Stimulated activated CD4-positive, alpha-beta T cell treated with anti-CD3 and anti-CD28 coated beads, TNF-alpha, amount 100 ng/mL, for 4 hours (primary cell): ENCODE measurements at places on chromosomes 2 and 18.

- no peak for DNase-seq
Measured at GRCh38 chr2:37576831-37577230, 94.6 kb downstream of the CDC42EP3 start.

DNA sequence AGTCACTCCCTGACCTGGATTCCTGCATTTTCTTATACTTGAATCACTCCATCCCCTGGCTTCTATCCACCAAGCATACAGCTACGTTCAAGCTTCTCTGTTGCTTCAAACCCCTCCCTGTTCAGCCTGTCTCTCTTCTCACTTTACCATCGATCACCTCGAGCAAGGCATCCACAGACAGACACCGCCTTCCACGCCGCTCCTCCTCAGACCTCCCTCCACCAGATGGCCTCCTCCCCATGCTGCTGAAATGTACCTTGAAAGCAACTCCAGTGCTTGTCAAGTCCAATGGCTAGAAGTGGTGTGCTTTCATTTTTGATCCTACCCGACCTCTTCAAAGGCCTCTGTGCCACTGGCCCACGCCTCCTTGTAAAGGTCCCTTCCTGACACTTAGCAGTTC is 131.3 kb upstream of the ACAA2 start:
- no peak for DNase-seq

DNA sequence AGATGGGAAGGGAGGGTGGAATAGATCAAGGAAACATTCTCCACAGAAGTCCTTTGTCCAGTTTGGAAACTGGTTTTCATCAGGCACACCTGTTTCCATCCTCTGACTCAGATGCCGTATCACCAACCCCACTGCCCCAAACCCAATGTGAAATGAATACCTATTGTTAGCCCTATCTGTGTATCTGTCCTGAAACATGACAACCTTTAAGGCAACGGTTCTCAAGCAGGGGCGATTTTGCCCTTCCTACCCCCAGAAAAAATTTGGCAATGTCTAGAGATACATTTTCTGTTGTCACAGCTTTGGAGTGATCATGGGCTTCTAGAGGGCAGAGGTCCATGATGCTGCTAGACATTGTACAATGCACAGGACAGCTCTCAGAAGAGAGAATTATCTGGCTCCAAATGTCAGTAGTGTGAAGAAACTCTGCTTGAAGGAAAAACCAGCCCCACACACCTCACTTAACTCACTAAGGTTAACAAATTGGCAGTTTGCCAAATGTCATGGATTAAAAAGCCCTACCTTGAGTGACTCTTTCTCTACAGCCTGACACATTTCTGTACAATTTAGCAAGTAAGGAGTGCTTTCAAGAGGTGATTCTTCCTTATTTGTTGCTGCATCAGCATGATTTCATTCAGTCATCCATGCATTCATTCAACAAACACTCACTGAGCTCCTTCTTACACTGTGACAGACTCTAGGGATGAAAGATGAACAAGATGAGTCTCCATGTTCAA is 3.4 kb downstream of the SCTR start:
- DNase-seq = no peak

DNA sequence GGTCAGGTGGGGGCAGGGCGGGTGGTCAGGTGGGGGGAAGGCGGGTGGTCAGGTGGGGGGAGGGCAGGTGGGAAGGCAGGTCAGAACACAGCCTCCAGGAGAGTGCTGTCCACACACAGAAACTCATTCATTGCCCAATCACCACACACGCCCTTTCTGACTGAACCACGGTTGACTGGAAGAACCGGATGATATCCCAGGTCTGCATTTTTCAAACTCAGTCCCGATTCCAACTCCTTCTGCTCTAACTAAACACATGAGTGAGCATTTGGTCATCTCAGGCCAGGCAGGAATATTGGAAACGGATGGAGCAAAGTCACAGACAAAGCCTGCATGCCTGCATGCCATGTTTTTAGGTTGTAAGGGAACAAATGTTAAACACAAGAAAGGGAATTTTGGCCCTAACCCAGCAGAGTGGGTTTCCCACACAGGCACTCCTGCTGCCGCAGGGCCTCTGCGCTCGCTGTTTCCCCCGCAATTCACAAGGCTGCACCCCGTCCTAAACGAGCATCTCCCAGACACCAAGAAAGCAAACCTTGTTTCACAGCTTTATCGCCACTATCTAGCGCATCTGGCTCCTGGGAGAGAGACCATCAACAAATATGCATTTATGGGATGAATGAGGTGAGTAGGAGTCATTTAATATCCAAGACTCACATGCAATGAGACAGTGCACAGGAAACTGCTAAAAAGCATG is 100.1 kb downstream of the ZNF516 start:
- no peak for DNase-seq

- no peak for DNase-seq
Measured at GRCh38 chr2:181152226-181152625, 171.8 kb downstream of the UBE2E3 start.

GRCh38 chr2:238369591-238370040 is 49.3 kb downstream of the TRAF3IP1 start:
- DNase-seq = no peak

DNA sequence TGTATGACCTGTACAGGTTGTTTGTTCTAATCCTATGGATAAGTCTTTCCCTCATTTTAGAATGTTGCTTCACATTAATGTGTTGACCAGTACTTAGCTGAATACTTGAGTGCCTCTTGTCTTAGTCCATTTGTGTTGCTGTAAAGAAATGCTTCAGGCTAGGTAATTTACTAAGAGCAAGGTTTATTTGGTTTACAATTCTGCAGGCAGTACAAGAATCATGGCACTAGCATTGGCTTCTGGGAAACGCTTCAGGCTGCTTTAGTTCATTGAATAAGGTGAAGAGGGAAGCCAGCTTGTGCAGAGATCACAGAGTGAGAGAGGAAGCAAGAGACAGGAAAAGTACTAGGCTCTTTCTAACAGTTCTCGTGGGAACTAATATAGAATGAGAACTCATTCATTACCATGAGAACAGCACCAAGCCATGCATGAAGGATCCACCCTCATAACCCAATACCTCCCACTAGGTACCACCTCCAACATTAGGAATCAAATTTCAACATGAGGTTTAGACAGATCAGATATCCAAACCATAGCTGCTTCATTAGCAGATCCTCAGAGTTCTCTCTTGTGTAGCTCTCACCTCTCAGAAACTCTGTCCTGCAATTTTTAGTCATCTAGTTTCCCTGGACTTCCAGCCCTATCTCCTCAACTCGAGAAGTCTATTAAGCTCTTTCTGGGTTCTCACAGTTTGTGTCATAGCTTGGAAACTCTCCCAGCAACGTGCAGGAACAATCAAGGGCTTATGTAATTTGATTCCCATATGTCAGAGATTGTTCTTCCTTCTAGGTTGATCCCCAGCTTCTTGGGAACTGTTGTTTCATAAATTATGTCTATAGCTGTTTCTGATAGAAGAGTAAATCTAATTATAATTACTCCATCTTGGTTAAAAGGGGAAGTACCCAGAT is 2082.3 kb upstream of the CELF4 start:
- no peak for DNase-seq

DNA sequence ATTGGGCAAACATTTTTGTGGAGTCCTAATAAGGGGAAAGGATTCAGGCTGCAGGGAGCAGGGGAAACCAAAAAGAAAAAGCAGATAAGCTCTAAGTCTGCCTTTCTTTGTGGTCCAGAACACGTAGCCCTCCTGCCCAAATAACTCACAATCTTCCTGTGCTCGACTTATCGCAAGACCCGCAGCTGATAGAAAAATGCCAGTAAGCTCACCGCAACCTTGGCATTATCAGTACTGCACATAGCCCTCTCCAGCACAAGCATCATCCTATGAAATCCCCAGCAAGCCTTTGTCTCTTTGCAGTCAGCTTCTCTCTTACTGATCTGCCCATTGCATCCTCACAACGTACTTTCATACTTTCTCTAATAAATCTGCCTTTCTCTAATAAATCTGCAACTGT is 202.4 kb upstream of the HNRNPA3 start:
- no peak for DNase-seq

DNA sequence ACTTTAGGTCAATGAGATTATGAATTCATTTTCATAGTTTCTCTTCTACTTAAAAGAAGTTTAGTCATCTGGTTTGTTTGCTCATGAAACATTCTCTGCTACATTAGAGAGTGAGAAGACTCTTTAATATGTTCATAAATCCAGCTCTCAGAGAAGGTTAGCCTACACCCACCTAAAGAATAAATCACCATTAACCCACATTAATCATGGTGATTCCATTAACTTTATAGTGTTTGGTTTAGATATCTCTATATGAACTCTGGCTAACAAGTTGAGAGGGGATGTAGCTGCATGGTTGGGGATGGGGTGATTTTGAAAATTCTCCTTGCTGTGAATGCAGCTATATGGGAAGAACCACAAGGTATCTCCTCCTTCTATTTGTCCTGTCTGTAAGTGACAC is 10.7 kb downstream of the TFPI start:
- no peak for DNase-seq

DNA sequence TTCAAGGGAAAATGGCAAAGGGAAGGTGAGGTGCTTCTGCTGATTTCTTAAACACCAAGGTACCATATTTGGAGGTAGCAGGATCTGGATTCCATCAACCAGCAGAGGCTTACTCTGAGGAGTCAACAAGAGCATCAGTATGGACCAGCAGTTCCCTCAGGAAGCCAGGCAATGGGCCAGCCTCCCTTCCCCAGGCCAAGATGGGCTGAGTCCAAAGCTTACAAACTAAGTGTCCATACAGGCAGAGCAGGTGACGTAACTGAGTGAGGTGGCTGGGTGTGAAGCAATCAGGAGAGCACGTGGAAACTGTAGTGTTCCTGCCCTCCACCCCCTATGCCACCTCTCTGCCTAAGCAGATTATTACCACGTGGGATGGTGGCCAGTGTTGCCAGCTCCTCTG is 134.2 kb upstream of the HNRNPA3 start:
- no peak for DNase-seq

GRCh38 chr2:131488306-131489205 is 3.6 kb downstream of the MZT2A start:
- DNase-seq = no peak

DNA sequence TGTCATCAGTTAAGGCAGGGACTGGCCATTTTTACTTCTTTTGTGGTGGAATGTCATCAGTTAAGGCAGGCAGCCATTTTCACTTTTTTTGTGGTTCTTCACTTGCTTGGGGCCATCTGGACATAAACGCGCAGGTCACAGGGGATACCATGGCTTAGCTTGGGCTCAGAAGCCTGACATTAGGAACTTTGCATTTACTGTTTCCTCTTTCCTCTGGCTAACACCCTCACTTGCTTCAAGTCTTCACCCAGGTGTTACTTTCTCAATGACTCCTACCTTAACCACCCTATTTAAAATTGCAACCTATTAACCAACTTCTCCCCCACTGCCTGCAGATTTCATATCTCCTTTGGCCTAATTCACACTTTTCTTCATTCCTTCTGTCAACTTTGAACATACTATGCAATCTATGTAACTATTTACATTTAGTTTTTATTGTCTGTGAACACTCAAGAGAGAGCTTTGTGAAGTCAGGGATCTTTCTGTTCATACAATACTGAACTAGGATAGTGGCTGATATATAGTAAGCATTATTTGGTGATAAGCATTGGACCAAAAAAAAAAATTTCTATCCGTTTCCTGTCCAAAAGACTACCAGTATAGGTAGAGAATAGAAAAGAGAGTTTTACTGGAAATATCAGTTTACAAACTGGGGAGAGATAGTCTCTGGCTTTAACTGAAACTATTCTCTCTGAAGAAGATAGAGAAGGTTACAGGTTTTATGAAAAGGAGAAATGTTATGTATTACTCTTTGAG is 600.1 kb upstream of the ZNF804A start:
- DNase-seq = no peak

DNA sequence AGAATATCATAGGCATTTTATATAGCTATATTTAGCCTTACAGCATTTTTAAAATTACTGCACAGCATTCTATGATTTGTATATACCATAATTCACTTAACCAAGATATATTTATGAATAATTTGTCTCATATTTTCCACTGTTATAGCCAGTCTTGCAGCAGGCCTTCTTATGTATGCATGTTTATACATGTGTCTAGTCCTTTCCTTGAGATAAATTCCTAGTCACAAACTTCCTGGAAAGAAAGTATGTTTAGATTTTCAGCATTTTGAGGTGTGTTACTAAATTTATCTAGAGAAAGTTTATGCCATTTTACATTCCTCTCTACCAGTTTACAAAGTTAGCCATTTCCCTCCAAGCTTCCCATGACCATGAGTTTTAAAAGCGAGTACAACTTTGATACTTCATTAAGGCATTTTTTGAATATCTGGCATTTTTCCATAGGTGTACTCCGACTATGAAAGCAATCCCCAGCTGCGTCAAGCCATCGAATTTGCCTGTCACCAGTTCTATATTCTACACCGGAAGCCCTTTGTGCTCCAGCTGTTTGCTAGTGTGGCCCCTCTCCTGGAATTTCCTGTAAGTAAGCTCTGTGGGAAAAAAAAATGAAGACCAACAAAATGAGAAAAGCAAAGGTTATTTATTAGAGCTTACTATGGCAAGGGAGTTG is 59.4 kb upstream of the RPE start:
- DNase-seq = no peak

GRCh38 chr2:127605691-127606263 is 40.2 kb upstream of the GPR17 start:
- DNase-seq = no peak

DNA sequence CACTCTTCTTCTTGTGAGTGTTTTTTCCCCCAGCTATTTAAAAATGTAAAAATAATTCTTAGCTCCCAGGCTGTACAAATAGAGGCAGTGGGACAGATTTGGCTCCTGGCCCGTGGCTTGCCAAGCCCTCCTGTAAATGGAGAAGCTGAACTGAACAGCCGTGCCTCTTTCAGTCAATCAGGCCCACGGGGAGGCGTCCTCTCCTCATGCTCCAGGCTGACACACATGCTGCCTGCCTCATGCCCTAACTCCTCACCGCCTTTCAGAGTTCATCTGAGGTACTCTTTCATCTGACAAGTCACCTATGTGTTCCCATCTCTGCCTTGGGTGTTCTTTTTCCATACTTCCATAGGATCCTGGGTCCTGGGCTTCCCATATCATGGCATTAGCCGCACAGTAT is 58.9 kb downstream of the BMP10 start:
- no peak for DNase-seq

GRCh38 chr2:128591022-128591860 is 272.6 kb upstream of the HS6ST1 start:
- no peak for DNase-seq

DNA sequence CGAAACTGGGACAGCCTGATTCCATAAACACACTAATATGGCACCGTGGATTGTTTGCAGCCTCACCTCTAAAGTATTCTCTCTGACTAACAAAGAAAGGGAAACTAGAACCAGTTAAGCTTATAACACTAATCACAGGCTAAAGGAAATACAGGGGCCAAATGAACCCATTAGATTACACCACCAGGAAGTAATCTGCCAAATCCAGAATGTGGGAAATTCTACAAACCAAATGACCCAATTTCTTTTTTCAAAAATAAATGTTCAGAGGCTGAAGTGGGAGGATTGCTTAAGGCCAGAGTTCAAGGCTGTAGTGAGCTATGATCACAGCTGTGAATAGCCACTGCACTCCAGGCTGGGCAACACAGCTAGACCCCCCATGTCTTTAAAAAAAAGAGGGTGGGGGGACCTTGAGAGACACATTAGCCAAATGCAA is 1.5 kb upstream of the MPPE1 start:
- DNase-seq = no peak
